ENCODE measurements at places on chromosomes 16 and 17.

DNA sequence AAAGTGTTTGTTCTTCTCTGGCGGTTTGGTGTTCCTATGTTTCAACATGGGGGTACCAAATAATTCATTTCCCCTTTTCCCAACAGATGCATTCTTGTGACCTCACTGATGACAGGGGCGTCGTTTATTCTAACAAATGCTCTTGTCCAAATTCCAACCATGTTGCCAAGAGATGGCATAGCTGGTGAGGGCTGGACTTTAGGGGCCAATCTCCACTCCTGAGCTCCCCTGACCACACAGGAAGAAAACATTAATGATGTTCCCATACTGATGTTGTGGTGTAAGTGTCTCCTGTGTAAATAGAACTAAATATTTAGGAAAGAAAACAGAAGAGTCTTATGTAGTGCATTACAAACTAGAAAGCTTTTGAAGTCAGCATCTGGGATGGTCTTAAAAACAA lies 431.6 kb downstream of the CDH13 start:
- DNase-seq, result no peak

GRCh38 chr17:35184274-35184673 lies 9.9 kb downstream of the SLC35G3 start:
- no peak for DNase-seq

DNA sequence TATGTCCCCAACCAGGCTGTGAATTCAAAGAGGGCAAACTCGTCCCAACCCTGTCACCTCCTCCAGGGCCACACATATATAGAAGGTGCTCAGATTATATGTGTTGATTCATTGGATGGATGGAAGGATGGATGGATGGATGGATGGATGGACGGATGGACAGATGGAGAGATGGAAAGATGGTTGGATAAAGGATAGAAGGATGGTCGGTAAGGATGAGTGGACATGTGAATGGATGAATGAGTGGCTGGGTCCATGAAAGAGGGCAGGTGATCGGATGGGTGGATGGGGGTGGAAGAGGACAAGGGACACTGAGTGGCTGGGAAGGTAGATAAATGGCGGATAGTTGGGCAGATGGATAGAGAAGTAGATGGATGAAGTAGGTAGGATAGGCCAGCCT lies 30.1 kb downstream of the TRPV3 start:
- no peak for DNase-seq

DNA sequence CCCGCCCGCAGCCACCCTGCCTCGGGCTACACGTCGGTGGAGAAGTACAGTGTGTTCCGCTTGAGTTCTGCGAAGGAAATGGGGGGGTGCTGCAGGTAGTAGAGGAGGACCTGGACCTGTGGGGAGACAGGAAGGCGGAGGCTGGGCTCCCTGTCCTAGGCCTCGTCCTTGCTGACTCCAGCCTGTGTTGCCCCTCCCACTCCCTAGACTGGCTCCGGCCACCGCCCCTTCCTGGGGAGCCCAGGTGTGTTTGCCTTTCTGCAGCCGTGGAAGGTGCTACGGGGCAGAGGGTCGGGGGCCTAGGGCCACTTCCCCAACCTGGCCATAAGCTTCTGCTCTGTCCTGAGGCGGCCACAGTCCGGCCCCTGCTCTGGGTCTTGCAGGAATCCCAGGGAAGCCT lies 9.1 kb downstream of the TIMM22 start:
- no peak for DNase-seq

GRCh38 chr17:41717408-41718286 lies 5.5 kb downstream of the GAST start:
- no peak for DNase-seq

- no peak for DNase-seq
These were observed 23.4 kb upstream of the JPT2 start for GRCh38 chr16:1654505-1655268.

GRCh38 chr16:17365591-17366298 lies 105.0 kb downstream of the XYLT1 start:
- DNase-seq, result no peak

GRCh38 chr16:9308356-9308801 lies 216.9 kb downstream of the HAPSTR1 start:
- no peak for DNase-seq

DNA sequence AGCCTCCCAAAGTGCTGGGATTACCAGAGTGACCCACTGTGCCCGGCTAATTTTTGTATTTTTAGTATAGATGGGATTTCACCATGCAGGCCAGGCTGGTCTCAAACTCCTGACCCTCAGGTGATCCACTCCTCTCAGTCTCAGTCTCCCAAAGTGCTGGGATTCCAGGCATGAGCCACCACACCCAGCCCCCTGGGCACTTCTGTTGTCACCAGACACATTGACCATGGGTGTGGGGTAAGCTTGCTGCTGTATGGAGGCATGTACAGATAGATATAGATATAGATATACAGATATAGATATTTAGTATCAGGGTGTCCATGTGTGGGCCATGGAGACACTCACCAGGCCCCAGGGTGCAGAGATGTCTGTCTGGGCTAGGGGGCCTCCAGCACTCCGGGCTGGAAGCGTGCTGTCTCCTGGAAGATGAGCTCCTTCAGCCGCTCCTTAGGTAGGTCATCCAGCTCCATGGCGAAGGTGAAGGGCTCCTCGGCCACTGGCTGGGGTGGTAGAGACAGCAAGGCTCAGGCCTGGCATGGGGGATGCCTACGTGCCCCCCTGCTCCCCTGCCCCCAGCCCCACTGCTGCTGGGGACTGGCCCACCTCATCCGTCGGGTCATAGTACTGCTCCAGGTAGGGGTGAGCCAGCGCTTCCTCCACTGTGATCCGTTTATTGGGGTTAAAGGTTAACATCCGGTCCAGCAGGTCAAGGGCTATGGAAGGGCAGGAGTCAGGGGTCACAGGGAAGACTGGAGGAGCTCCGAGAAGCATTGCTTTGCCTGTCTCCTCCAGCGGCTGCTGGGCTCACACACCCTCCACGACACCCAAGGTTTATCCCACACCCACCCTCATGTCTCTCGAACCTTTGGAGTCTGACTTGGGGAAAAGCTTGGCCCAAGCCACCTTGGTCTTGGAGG lies 3.2 kb upstream of the GDPD3 start:
- no peak for DNase-seq

- DNase-seq, result no peak
These were observed 377.5 kb upstream of the DYNLRB2 start for GRCh38 chr16:80163339-80163738.

GRCh38 chr16:30108059-30108850 lies 5.1 kb downstream of the GDPD3 start:
- DNase-seq, result no peak

DNA sequence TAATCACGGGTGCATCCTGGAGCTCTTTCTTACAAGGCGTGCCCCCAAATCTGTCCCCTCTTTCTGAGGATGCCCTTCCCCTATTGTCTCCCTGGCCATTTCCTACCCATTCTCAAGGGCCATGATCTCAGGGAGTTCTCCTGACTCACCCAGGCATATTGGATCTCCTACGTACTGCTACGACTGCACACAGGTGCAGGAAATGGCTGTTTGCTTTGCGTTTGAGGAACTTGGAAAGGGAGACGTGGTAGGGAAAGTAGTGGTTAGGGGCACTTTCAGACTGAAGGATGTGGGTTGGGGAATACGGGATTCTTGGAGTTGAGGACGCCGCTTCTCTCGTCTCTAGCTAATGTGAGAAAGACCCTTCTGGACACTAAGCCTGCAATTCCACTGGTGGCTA lies 18.7 kb upstream of the MEOX1 start:
- no peak for DNase-seq

- no peak for DNase-seq
These were observed 232.8 kb downstream of the CCDC182 start for GRCh38 chr17:57512258-57512657.

GRCh38 chr17:4556996-4557395 lies 1.8 kb upstream of the MYBBP1A start:
- DNase-seq, result no peak

DNA sequence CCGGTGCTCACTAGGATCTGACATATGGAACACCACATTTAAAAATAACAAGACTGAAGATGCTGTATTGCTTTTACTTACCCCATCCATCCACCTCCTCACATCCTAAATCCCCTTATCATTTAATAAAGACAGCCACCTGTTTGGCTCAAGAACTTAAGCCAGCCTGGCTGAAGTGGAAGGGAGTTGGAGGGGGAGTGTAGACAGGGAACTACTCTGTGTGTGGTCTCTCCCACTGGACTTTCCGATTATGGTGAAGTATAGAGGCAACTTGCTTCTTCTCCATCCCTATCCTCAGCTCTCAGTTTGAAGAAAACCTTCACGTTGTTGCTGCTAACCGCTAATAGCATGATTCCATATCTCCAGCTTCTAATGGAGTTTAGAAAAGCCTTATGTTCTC lies 313.4 kb downstream of the CDH11 start:
- DNase-seq, result no peak

DNA sequence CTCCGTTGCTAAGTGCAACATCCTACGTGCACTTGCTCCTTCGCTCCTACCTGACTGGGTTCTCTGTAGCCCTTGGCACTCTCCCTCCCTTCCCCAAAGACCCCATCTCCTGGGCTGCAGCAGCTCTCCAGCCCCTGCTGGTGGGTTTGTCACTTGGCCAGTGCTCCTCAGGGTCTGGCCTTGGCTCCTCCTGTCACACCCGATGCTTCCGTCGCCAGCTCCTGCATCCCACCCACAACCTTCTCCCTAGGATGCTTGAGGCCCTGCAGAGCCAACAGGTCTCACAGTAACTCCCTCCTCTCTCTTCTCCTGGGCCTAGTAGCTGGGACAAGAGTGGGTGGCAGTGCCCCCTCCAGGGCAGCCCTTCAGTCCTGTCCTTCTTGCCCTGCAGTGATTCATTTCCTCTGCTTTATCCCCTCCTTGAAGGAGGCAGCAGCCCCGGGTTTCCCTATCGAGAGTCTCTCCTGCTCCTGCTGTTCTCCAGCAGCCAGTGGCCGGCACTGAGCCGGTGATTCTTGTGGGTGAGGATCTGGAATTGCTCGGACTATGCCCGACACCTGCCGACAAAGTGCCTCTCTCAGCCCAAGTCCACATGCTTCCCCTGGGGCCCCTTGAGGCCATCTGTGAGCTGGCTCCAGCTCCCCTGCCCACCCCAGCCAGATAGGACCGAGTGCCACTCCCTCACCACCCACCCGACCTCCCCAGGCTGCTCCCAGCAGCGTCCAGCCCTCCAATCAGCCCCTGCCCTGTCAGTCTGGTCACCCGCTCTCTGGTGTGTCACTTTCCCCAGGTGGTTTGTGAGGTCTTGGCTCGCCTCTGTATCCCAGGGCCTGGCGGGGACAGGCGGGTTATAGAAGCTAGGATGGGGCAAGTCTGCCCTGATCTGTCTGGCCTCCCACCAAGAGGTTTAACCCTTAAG lies 3.8 kb downstream of the LITAFD start:
- DNase-seq, result no peak

- DNase-seq, result no peak
These were observed 185.3 kb downstream of the TMEM132E start for GRCh38 chr17:34764716-34765115.

GRCh38 chr16:4879049-4879448 lies 31.8 kb downstream of the UBN1 start:
- DNase-seq, result no peak

DNA sequence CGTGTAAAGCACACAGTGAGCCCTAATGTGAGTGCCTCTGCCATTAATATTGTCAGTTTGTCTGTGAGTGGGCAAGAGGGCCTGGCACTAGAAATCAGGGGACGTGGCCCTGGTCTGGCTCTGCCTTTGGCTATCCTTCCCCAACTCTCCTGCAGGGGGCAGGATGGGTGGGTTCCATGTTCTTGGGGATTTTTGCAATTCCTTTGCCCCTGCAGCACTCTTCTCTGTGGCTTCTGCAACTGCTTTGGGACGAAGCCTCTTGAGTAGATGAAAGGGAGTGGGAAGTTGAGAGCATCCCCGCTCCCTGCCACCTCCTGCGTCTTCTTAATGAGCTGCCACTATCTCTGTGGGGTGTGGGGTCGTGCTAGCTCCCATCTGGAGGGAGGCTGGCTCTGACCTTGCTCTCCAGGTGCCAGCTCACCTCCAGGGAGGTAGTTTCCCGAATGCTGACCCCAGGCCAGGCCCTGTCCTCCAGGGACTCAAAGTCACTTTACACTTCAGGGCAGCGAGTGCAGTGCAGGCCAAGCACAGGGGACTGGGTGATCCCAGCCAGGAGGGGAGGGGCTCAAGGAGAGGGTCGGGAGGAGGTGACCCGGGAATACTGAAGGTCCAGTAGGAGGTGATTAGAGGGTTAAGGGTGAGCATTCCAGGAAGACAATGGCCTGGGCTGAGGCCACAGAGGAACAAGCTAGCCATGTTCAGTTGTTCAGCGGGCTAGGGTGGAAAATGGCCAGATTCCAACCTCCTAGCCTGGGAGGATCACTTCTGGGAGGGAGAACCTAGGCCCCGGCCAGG lies 121.0 kb upstream of the NLRP1 start:
- DNase-seq, result no peak

GRCh38 chr16:88466175-88466862 lies 13.2 kb downstream of the ZFPM1 start:
- no peak for DNase-seq

GRCh38 chr17:37662353-37662752 lies 19.1 kb upstream of the DDX52 start:
- no peak for DNase-seq

- no peak for DNase-seq
These were observed 5.0 kb upstream of the RPH3AL start for GRCh38 chr17:357644-358043.

DNA sequence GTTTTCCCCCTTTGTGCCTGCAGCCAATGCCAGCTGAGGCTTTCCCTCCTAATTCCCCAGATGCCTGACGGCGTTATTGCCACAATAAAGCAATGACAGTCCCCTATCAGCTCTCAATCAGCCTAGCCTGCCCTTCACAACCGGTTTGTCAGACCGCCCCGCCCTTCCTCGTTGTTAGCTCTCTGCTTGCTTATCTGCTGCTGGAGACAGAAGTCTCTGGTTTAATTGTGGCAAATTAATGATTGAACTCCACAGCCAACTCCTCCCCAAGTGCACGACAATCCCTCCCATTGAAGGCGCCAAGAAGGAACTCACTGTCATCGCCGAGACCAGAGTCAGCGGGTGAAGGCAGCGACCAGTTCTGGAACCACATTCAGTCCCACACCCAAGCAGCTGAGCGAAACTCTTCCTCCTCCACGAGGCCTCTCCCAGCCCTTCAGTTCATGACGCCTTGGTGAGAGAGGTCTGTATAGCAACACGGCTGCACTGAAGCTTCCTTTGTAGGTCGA lies 474.4 kb downstream of the SLC39A11 start:
- no peak for DNase-seq

GRCh38 chr16:85327731-85328675 lies 215.7 kb upstream of the CIBAR2 start:
- no peak for DNase-seq

DNA sequence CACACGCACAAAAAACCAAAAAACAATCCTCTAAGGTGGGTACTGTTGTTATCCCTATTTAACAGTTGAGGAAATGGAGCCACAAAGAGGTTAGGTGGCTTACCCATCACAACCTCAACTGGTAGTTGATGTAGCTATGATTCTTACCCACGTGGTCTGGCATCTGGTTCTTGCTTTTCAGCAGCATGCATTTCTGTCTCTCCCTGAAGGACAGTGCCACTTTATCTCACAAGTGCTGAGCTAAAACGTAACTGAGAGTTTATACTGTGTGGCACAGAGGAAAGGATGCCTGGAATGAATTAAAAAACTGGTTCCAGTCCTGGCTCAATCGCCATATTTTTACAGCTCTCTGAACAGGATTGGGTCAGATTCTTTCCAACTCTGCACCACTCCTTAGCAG lies 1.9 kb upstream of the CORO6 start:
- DNase-seq, result no peak
